ENCODE measurements at places on chromosomes 11 and 22.
A peak's percentile ranks its signal among the peaks of the same experiment; 100 is the strongest.

DNA sequence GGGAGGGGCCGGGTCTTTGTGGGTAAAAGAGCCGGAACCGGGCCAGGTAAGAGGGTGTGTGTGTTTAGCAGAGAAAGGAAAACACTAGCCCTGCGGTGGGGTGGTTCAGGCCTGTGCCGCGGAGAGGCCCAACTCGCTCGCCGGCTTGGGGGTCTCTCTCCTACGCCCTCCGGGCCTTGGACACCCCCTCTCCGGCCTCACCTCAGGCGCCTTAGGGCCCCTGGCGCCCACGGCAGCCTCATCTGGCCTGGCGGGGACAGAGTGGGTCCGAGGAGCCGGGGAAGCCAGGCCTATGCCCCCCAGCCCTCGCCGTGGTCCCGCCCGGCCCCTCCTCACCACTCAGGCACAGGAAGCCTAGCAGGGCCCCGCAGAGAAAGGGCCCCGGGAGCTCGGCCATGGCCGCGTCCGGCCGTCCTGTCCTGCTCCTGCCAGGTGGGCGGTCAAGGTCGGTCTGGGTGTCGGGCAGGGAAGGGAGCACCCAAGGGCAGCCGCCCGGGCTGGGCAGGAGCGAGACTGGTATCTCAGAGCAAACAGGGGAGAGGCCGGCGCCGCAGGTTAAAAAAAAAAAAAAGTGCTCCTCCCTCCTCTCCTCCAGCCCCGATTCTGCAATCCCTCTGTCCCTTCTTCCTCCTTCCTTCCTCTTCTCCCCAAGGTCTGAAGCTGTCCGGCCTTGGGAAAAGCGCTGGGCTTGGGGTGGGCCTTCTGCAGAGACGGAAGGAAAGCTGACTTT, at the start of gene VSIG2:
Gene VSIG2 (minus strand): TSS at position 515 of the 730 bp plus-strand sequence. CDS start 118 bp downstream, at position 397.
- no peak for DNase-seq

- peak; percentile 25 for DNase-seq
Observed at GRCh38 chr11:116927163-116927974, 89.9 kb upstream of the APOA1 start.

DNA sequence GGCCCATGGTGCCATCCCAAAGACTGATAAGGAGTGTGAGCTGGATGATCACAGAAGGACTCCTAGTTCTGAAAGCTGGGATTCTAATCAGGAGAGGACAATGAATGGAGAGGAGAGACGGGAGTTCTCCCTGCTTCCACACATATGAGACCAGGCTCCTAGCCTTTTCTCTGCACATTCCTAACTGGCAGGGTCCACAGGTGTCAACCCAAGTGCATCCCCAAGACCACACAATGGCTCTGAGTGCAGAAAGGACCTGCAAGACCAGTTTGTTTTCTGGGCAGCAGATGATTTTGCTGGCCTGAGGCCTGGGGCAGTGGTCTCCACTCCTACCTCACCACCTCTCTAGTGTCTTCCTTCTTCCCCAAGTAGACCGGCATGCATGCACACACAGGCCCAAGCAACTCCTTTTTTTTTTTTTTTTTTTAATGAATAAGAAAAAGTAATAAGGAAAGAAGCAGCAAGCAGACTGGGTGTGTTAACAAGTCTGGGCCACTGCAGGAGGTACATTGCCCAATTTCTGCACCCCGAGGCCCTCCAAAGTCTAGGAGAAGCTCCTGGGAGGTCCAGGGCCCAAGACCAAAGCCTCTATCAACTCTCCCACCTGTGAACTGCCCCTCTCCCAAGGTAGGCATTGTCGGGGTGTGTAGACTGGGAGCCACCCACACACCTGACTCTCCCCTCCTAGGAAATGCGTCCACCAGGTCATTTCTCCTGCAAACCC, 1.2 kb upstream of the TSKU start:
- no peak for DNase-seq

GRCh38 chr22:47386812-47387510, 624.5 kb downstream of the TBC1D22A start:
- DNase-seq: no peak

DNA sequence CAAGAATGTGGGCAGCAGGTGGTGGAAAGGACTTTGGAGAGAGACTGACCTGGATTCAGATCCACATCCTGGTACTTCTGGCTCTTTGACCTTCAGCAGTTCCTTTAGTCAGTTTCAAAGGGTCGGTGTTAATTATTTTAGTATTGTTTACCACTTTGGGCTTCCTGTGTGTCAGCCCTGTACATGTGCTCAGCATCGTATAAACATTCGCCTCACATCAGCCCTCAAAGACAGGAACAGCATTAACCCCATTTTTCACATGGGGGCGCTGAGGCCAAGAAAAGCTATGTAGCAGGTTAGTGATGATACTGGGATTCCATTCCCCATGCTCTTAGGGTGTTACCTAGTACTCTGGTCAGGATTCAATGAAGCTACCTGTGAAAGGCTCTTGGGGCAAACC, 72.1 kb upstream of the YWHAH start:
- no peak for DNase-seq

Data from central memory CD8-positive, alpha-beta T cell (primary cell).